ENCODE measurements at places on chromosomes 4 and X.

- DNase-seq, result no peak
These were observed 325.3 kb upstream of the FTHL17 start for GRCh38 chrX:31397119-31397518.

DNA sequence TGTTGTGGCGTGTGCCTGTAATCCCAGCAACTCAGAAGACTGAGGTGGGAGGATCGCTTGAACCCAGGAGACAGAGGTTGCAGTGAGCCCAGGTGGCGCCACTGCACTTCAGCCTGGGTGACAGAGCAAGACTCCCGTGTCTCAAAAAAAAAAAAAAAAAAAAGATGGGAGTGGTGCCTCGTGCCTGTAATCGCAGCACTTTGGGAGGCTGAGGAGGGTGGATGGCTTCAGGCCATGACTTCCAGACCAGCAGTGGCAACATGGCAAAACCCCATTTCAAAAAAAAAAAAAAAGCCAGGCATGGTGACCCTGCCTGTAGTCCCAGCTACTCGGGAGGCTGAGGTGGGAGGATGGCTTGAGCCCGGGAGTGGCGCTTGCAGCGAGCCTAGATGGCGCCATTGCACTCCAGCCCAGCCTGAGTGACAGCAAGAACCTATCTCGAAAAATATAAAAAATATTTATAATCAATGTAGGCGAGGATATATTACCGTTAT lies 27.0 kb downstream of the EIF2S3 start:
- DNase-seq, result peak; percentile 4

DNA sequence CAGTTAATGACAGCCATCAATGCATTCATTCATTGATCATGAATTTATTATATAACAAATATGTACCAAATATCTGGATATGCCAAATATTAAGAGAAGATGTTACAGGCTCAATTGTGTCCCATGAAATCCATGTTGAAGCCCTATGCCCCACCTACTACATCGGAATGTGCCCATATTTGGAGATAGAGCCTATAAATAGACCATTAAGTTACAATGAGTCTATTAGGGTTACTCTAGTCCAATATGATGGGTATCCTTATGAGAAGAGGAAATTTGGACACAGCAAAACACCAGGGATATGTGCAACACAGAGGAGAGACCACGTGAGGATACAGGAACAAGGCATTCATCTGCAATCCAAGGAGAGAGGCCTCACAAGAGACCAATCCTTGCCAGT lies 634.5 kb downstream of the DMD start:
- DNase-seq, result no peak

GRCh38 chr4:1310031-1310795 lies 20.5 kb downstream of the MAEA start:
- DNase-seq, result no peak

DNA sequence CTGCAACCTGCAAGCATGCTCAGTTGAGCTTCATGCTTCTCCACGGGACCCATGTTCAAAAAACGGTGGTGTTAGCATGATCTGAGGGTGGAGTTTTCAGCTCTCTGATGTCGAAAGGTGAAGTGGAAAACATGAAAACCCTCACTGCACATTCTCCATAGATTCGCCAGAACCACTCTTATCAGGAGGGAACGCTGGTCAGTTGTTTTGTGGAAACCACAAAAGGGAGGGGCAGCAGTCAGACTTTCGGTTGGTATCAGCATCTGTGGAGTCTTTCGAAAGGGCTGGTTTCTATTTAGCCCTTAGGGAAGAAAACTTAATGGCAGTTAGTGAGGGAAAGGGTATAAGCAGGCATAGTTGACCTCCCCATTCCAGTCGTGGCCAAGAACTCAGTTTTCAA lies 12.6 kb downstream of the PPA2 start:
- DNase-seq, result no peak

DNA sequence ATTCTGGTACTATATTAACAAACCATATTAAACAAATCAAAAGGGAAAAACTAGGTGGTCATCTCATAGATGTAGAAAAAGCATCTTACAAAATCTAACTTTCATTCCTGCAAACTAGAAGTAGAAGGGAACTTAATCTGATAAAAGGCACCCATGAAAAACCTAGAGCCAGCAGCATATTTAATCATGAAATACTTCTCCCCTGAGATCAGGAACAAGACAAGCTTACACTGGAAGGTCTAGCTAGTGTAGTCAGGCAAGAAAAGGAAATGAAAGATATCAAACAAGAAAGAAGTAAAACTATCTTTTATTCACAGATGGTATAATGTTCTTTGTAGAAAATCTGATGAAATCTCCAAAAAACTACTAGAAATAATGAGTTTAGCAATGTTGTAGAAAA lies 41.2 kb downstream of the ATP10D start:
- DNase-seq, result no peak

GRCh38 chr4:105990933-105991332 lies 95.7 kb downstream of the NPNT start:
- no peak for DNase-seq

DNA sequence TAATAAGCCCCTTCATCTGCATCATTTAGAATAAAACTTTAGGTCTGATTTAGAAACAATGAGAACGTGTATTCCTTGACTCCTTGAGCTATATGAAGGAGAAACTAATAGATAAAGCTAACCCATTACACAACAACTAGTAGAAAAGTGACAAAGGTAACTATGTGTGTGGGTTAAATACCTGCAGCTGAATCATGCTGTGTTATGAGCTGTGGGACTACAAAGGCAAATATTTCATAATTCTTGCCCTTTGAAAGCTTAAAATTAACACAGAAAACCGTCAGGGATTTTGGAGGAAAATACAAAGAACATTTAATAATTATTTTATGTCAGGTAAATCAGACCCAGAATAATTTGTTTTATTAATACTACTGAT lies 898 bp upstream of the NDP start:
- DNase-seq, result no peak

- DNase-seq, result no peak
These were observed 684.0 kb upstream of the MAGEB2 start for GRCh38 chrX:29531336-29531735.

DNA sequence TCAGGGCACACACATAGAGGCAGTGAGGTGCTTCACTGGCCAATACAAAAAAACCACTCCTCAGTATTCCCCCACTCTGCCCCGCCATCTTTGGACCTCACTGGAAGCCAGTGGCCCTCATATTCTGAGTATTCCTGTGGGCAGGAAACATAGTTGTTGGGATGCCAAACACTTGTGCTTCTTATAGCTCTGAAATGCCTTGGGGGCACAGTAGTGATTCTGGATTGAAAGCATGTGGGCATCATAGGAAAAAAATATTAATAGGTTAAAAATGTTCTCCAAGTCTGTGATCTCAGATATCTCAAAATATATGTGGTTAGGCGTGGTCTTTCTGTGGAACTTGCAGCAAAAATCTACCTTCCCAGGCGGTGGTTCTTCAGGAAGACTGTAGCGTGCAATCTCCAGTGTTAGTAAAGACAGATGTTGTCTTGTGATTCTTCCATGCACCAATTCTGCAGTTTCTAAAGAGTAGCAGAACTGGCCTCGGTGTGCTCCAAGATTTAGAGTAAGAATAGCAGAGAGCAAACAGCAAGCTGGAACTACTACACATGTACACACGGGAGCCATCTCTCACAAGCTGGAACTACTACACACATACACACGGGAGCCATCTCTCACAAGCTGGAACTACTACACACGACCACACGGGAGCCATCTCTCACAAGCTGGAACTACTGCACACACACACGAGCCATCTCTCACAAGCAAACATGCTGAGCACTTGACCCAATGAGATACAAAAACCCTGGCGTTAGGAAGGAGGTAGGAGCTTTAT lies 8.0 kb upstream of the TENM3 start:
- no peak for DNase-seq
